Neuronal stem cell (in vitro differentiated cells): ENCODE measurements at places on chromosomes 6 and 20.

- H3K36me3 ChIP-seq = no peaks in the 10 kb centered on the region
- H3K27ac ChIP-seq = no peak overlapping the region
- DNase-seq = no peak
- no peak overlapping the region for H3K4me3 ChIP-seq
- no peaks in the 10 kb centered on the region for H3K4me1 ChIP-seq
- H3K27me3 ChIP-seq = no peaks in the 10 kb centered on the region
Measured at GRCh38 chr20:8196096-8196495, 64.0 kb downstream of the PLCB1 start.

GRCh38 chr6:160088069-160088783 lies 33.4 kb upstream of the SLC22A1 start:
- H3K27me3 ChIP-seq = no peaks in the 10 kb centered on the region
- peaks cover 69% of the 10 kb centered on the region for H3K36me3 ChIP-seq
- peak; percentile 23 for DNase-seq
- no peak overlapping the region for H3K4me3 ChIP-seq
- H3K4me1 ChIP-seq = no peaks in the 10 kb centered on the region

DNA sequence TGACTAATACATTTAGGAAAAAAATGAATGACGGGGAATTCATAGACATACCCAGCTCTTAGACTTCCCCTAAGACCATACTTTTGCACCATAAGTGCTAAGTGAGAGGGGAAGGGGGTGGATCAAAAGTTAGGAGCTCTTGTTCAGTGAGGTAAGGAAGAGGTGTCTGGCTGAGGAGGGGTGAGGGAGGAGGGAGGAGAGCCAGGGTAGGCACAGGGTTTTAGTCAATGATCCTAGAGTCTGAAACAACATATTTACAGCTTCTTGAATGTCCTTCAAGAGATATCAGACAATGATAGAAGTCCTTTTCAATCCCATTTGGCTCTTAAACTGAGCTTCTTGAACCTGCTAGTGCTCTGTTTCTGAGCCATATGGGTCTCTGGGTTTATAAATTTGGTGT lies 135.4 kb downstream of the FNDC1 start:
- no peak for DNase-seq
- no peak overlapping the region for H3K27ac ChIP-seq
- no peak overlapping the region for H3K4me3 ChIP-seq
- H3K27me3 ChIP-seq = peaks cover under 1% of the 10 kb centered on the region
- no peaks in the 10 kb centered on the region for H3K36me3 ChIP-seq

DNA sequence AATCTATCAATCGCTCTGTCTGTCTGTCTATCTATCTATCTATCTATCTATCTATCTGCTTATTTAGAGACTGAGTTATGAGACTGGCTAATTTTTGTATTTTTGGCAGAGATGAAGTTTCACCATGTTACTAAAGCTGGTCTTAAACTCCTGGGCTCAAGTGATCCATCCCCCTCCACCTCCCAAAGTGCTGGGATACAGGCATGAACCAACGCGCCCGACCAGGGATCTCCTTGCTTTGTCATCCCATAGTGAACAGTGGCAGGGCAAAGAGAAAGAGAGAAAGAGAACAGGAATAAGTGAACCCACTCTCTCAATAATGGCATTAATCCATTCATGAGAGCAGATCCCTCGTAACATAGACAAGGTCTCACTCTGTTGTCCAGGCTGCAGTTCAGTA lies 66.4 kb upstream of the DSP start:
- H3K27ac ChIP-seq = no peak overlapping the region
- no peaks in the 10 kb centered on the region for H3K4me1 ChIP-seq
- DNase-seq = no peak
- no peaks in the 10 kb centered on the region for H3K27me3 ChIP-seq

DNA sequence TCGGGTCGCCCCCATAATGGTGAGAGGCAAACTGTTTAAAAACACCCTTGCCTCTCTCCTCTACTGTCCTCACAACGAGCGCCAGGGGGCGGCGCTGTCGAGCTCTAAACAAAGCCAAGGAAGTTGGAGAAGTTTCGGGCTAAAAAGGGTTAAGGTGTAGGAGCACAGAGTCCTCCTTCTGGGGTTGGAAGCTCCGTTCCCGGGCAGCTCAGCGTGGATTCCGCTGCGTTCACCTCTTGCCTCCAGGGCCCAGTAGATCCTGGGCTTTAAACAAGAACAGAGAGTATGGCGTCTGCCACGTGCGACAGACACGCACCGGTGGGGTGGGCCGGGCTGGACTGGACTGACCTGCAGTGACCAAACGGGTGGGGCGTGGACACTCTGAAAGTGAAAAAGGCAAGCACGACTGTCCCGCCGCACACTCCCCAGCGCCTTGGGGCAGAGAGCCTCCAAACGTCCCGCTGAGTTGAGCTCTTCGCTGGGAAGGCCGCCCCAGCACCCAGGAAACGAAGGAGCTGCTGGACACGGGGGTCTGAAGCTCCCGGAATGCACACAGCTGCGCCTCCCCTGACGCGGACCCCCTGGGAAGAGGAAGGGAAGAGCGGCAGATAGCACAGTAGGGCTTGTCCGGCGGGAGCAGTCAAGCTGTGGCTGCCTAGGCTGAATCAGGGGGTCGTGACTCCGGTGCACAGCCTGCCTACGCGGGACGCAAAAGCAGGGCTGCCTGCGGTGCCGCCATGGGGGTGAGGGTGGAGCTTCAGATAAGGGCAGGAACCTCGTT lies 1.6 kb upstream of the THBD start:
- H3K27me3 ChIP-seq = peaks cover 42% of the 10 kb centered on the region
- no peak overlapping the region for H3K27ac ChIP-seq
- peak overlapping the region; percentile 87 for H3K4me3 ChIP-seq
- DNase-seq = peak; percentile 87
- H3K4me1 ChIP-seq = no peaks in the 10 kb centered on the region
- no peaks in the 10 kb centered on the region for H3K36me3 ChIP-seq

- H3K36me3 ChIP-seq = no peaks in the 10 kb centered on the region
- H3K4me1 ChIP-seq = no peaks in the 10 kb centered on the region
- no peak for DNase-seq
- H3K27ac ChIP-seq = no peak overlapping the region
Measured at GRCh38 chr6:78578430-78578829, 288.9 kb upstream of the IRAK1BP1 start.

- no peaks in the 10 kb centered on the region for H3K36me3 ChIP-seq
- no peak overlapping the region for H3K27ac ChIP-seq
- no peaks in the 10 kb centered on the region for H3K27me3 ChIP-seq
- DNase-seq = no peak
- H3K4me3 ChIP-seq = no peak overlapping the region
- H3K4me1 ChIP-seq = no peaks in the 10 kb centered on the region
Measured at GRCh38 chr6:38307740-38308139, 332.0 kb downstream of the BTBD9 start.

DNA sequence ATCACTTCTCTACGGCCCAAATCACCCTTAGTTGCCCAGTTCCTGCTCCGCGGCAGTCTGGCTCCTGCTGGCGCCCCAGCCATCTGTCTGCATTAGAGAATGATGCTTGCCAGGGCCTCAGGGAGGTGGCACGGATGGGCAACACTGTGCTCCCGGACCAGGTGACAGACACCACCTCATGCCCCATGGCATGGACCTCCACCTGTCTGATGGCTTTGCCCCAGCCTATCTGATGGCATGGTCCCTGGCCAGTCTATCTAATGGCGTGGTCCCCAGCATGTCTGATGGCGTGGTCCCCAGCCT lies 18.8 kb upstream of the MRGBP start:
- H3K27me3 ChIP-seq = no peaks in the 10 kb centered on the region
- H3K27ac ChIP-seq = no peak overlapping the region
- H3K4me1 ChIP-seq = peaks cover 21% of the 10 kb centered on the region
- H3K36me3 ChIP-seq = no peaks in the 10 kb centered on the region

DNA sequence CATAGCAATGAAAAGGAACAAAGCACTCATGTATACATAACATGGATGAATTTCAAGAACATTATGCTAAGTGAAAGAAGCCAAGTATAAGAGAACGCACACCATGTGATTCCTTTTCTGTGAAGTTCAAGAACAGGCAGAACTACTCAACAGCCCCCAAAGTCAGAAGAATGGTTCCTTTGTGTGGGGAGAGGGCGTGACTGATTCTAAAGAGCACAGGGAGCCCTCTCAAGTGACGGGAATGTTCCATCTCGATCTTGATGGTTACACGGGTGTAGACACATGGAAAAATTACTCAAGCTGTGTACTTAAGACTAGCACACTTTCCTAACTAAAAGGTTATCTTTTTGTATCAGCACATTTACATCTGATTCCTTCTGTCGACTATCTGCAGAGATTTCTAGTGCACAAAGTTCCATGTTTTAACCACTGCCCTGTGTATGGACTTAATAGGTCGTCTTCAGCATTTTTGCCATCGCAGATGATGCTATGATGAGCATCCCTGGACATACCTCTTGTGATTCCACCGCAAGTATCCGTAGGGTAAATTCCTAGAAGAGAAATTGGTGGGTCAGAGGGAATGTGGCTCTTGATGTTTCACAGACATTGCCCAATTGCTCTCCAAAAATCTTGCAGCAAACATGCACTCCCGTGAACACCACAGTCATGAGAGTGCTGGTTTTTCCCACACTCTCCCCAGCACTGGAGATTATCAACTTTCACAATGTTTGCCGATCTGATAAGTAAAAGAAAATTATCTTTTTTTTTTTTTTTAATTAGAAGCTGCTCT lies 279.3 kb downstream of the BMP7 start:
- H3K4me1 ChIP-seq = no peaks in the 10 kb centered on the region
- no peaks in the 10 kb centered on the region for H3K36me3 ChIP-seq
- no peak for DNase-seq
- H3K4me3 ChIP-seq = no peak overlapping the region
- no peak overlapping the region for H3K27ac ChIP-seq

- no peaks in the 10 kb centered on the region for H3K27me3 ChIP-seq
- no peaks in the 10 kb centered on the region for H3K36me3 ChIP-seq
- no peak for DNase-seq
- no peaks in the 10 kb centered on the region for H3K4me1 ChIP-seq
Measured at GRCh38 chr6:12967686-12968085, 251.1 kb downstream of the PHACTR1 start.

GRCh38 chr20:23003077-23003635 lies 32.0 kb upstream of the SSTR4 start:
- no peak for DNase-seq
- H3K27ac ChIP-seq = no peak overlapping the region
- H3K27me3 ChIP-seq = no peaks in the 10 kb centered on the region
- H3K36me3 ChIP-seq = no peaks in the 10 kb centered on the region

GRCh38 chr20:24830649-24831048 lies 118.4 kb upstream of the CST7 start:
- H3K4me3 ChIP-seq = no peak overlapping the region
- no peak for DNase-seq
- H3K27me3 ChIP-seq = no peaks in the 10 kb centered on the region
- H3K4me1 ChIP-seq = no peaks in the 10 kb centered on the region

DNA sequence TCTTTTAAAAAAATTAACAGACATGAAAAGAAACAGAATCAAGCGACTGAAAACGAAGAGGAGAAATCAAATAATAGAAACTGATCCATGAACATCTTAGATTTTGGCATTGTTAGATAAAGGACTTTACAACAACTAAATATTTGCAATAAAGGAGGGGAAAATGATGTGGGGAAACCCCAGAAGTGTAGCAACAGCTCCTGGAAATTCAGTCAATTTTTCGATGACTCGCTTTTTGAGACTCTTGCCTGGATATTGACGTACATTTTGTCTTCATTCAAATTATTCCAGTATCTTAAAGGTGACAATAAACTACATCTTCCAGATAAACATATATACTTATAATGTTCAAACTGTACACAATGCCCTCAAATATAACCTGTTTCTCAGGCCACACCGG lies 44.1 kb downstream of the ADGB start:
- no peaks in the 10 kb centered on the region for H3K36me3 ChIP-seq
- DNase-seq = no peak
- H3K27me3 ChIP-seq = no peaks in the 10 kb centered on the region
- H3K4me3 ChIP-seq = no peak overlapping the region
- no peak overlapping the region for H3K27ac ChIP-seq

- H3K36me3 ChIP-seq = no peaks in the 10 kb centered on the region
- no peak overlapping the region for H3K27ac ChIP-seq
- no peak for DNase-seq
- no peak overlapping the region for H3K4me3 ChIP-seq
- H3K4me1 ChIP-seq = no peaks in the 10 kb centered on the region
Measured at GRCh38 chr6:96171112-96171511, 155.3 kb downstream of the FUT9 start.

- no peaks in the 10 kb centered on the region for H3K4me1 ChIP-seq
- no peaks in the 10 kb centered on the region for H3K36me3 ChIP-seq
- DNase-seq = no peak
- no peak overlapping the region for H3K27ac ChIP-seq
Measured at GRCh38 chr6:24446670-24447069, 42.7 kb downstream of the GPLD1 start.

DNA sequence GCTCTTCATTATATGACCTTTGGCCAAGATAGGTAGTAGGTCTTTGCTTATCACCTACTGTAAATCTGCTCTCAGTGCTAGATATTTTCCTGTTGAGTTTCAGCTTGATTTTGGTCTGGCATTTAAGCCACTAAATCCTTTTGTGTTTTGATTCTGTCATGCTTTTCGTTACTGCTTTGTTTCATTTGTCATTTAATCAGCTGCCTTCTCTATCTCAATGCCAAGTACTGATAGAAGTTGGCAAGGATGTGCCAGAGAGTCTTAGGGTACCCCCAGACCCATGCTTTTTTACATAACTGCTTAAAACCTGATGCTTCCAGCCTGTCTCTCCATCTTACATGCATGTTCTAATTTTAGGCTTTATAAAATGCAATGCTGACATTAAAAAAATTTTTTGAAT lies 300.1 kb upstream of the SASH1 start:
- H3K27me3 ChIP-seq = no peaks in the 10 kb centered on the region
- no peak overlapping the region for H3K4me3 ChIP-seq
- DNase-seq = no peak
- H3K27ac ChIP-seq = no peak overlapping the region
- no peaks in the 10 kb centered on the region for H3K4me1 ChIP-seq

- no peak for DNase-seq
- no peaks in the 10 kb centered on the region for H3K27me3 ChIP-seq
- H3K36me3 ChIP-seq = no peaks in the 10 kb centered on the region
- no peak overlapping the region for H3K27ac ChIP-seq
- no peak overlapping the region for H3K4me3 ChIP-seq
Measured at GRCh38 chr6:17149571-17149970, 47.7 kb downstream of the STMND1 start.

- no peak for DNase-seq
- H3K36me3 ChIP-seq = no peaks in the 10 kb centered on the region
- no peaks in the 10 kb centered on the region for H3K27me3 ChIP-seq
- H3K4me3 ChIP-seq = no peak overlapping the region
Measured at GRCh38 chr6:72643214-72643613, 21.4 kb downstream of the KCNQ5 start.

GRCh38 chr6:166417285-166417691 lies 34.5 kb upstream of the MPC1 start:
- DNase-seq = no peak
- H3K36me3 ChIP-seq = peaks cover 76% of the 10 kb centered on the region
- no peaks in the 10 kb centered on the region for H3K4me1 ChIP-seq
- H3K27ac ChIP-seq = no peak overlapping the region
- H3K27me3 ChIP-seq = peaks cover 6% of the 10 kb centered on the region
